ENCODE measurements at places on chromosomes 4 and X.

DNA sequence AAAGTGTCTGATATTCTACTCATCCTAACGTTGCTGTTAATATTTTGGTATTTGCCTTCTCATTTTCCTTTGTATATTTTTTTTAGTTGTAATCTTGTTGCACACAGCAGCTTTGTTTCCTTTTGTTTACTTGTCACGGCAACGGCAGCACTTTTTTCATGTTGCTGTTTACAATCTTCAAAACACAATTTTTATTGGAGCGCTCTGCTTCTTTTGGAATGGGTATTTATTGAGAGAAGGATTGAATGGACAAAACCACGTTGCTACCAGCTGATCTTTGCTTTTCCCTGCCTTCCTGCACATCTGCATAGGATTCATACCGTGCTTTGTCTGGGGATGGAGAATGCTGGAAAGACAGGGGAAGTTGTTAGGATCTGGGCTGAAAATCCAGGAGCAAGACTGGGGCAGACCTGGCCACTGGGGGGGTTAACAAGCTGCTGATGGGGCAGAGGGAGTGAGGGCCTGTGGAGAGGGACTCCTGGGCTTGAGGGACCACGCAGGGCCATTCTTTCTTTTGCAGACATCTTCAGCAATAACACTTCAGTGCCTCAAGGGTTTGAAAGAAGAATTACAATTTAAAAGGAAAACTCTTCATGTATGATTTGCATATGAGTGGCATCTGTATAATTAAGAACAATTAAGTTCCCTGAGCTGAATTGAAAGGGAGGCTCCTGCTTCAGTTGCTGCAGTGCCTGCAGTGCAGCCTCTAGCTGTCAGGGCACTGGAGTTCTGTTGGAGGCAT lies 69.8 kb downstream of the TMEM131L start:
- DNase-seq: no peak

DNA sequence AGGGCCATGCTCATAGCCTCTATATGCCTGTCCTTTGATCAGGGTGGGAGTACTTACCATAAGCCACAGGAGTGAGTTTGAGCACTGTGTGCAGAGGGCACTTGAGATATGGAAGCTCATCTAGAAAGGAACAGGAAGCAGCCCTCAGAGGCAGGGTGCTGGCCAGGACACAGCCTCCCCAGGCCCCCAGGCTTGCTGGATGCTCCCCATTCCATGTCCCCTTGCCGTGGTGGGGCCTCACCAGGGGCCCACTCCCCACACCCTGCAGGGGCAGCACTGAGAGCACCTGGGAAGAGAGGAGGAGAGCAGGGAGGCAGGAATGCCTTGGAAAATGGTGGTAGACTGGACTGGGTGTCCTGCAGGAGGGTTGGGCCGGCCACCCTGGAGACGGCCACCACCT lies 14.3 kb downstream of the TRO start:
- DNase-seq: no peak

DNA sequence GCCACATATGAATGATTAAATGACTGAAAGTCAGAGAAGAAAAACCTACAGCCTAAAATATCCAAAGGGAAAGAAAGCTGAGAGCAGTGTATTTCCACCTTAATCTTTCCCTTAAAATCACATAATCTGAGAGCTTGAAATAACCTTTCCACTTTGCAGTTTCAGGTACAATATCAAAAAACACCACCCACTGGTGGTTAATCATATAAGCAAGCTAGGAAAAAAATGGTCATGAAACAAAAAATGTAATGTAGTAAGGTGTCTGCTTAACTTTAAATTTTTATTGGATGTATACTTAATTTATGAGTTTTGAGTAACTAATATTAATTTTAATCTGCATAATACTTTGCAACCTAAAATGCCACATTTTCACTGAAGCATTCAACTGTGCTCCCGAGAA lies 3.2 kb downstream of the PRDM5 start:
- no peak for DNase-seq

GRCh38 chr4:139642364-139642763 lies 23.3 kb upstream of the MGST2 start:
- no peak for DNase-seq

DNA sequence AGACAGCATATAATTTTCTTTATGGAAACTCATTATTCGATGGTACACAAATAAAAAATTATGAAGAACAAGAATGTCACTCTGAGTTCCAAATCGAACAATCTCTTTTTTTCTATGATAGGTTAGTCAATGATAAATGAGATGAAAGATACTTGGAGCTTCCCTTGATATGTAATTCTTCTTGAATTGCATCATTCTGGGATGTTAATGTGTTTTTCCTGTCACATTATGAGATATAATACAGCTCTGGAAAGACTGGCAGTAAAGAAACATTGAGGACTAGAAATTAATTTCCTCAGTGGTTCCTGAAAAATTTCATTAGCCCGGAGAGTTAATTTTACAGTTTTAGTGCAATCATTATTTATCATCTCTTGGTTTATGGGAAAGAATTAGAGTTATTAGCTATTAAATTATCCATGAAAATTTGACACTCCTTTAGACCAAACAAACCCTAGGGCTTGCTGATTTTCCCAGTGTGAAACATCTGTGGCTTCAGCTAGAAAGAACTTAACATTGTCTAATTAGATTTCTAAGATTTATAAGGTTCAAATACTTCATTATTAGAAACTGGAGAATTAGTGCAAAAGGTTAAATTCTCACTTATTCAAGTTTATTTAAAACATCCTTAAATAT lies 1546.6 kb upstream of the TENM3 start:
- DNase-seq: no peak

DNA sequence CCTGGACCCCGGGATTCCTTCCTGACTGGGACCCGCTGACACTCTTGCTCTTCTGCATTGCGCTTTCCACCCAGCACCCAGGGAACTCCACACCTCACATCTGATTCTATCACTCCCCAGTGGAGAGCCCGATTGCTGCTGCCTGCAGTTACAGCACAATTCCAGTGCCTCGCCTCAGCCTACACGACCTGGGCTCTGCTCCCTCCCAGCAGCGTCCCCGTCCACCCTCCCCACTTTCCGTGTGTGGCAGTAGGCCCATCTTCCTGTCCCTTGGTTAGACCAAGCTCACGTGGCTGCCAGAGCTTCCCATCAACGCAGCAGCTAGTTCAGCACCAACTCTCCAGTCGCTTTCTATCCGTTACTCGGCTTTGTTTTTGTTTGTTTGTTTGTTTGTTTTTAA lies 66.6 kb upstream of the SORBS2 start:
- DNase-seq: no peak

DNA sequence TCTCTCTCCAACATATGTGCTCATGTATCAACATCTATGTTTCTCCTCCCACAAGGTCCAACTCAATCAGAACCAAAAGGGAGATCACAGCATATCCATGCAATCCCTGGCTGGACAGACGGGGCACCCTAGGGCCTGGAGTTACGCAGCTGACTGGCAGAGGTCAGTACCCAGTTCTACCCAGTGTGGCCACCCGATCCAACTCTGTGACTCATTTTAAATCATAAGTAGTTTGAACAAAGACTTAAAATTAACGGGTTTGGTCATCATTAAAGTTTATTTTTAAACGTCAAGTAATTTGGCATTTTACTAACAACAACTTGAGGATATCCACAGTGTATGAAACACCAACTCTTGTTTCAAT lies 59.5 kb downstream of the APBB2 start:
- DNase-seq: no peak

DNA sequence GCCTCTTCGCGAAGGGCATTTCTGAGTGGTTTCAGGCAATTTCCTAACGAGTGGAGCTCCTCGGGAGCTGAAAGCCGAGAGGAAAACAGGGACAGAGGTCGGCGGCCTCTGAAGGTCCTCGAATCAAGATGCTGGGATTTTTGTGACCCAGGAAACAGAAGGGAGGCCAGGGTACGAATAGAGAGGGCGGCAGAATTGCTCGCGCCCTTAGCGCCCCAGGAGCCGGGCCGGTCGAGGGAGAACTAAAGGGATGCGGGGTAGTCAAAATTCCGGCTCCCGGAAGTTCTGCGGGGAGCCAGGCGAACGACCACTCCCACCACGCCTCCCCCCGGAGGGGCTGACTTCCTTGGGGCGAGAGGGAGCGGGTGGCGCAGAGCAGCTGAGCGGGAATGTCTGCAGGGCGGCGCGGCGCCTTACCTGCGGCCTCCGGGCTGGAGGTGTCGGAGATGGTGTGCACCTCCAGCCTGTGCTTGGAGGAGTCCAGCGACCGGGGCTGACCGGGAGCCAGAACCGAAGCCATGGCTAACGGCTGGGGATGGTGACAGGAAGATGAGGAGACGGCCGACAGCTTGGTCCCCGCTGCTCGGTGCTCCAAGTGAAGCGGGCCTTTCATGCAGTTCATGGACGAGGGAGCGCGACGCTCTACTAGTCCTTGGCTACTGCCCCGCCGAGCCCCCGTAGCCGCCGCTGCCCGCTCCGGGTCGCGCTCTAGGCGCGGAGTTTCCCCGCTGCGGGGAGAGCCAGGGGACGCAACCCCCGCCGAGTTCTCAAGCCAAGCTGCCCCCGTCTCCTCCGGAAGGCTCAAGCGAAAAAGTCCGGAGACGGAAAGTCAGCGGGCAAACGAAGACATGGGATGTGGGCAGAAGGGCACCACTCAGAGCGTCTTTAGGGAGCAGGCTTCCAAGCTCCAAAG lies 782 bp downstream of the PITX2 start:
- DNase-seq: no peak

GRCh38 chrX:57817302-57817701 lies 93.0 kb downstream of the ZXDA start:
- no peak for DNase-seq
